ENCODE measurements at places on chromosomes 2 and 18.

DNA sequence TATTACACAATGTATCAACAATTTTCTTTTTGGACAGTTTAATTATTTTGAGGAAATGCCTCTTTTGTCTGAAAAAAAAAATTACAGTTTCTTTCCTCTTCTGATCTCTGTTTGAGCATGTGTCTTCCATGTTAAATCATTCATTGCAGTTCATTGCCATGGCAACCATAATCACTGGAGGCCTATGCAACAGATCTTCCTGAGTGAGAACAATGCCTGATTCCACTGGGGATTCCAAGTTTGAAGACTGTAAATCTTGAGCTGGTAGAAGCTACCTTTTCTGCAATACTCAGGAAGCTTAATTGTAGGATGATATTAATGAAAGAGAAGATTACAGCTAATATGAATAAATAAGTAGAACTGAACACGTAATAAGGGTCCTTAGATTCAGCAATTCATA, 721.4 kb upstream of the CNTNAP5 start:
- no peak for DNase-seq

DNA sequence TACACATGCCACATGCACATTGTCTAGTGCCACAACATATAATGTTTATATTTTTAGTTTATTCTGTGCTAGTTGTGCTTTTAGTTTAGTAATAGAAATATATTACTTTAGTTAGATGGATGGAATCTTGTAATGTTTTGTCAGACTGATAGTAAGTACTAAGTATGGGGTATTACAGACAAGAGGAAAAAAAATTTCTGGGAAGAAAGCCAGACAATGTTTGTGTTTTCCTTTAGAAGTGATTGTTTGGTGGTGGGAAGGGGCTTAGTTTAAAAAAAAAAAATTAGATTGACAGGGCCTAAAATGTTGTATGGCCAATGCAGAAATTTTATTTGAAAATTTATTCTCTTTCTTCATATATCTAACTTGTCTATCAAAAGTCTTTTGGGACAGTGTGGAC, 37.8 kb downstream of the ACVR2A start:
- no peak for DNase-seq

GRCh38 chr2:213545964-213546475, 261.8 kb downstream of the SPAG16 start:
- DNase-seq: no peak

DNA sequence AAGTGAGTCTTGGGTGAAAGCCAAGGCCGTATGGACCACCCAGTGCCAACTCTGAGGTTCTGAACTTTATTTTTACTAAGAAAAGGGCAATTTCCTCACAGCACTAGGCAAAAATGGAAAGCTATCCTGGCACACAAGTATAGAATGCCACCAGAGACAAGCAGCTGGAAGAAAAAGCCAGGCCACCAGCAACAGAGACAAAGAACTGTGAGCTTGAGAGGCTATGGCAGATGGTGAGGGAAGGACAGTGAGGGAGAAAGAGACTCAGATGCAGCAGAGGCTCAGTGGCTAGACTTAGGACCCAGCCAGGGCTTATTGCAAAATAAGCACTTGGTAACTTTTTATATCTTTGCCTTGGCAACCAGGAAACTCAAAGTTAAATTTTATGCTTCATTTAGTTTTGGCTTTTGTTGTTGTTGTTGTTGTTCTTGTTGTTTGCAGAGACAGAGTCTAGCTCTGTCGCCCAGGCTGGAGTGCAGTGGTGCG, 78.0 kb upstream of the BZW1 start:
- DNase-seq: no peak

DNA sequence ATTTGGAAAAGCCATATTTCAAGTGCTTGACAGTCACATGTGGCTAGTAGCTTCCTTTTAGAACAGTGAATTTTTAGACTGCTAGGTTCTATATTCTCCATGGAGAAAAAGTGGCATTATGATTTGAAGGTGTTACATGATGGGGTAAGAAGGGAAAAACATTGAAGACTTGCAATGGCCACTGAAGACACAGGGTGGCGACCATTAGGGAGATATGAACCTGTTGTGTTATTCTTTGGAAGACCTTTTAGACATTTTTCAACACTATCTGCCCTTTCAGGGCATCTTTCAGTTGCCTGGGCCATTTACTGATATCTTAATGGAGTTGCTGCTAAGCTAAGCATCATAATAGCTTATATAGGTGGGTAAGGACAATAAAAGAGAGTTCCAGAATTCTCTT, 1387.2 kb downstream of the SUCLG1 start:
- no peak for DNase-seq

- peak; percentile 75 for DNase-seq
Measured at GRCh38 chr2:43131051-43131889, 95.1 kb downstream of the ZFP36L2 start.

DNA sequence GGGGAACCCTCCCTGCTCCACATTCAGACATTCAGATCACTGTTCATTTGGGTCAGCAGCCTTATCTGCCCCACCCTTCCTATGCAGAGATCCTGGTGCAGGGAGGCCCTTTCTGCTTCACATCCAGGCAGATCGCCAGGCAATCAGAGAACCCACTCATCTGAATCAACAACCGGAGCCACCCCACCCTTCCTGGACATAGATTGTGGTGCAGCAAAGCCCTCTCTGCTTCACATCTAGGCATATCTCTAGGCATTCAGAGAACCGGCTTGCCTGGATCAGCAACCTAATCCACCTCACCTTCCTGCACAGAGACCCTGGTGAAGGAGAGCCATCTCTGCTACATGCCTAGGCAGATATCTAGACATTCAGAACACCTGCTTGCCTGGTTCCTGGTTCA, 184.5 kb upstream of the CNTNAP5 start:
- no peak for DNase-seq

GRCh38 chr2:130871843-130872740, 35.4 kb downstream of the ARHGEF4 start:
- DNase-seq: no peak

- DNase-seq: no peak
Measured at GRCh38 chr2:117859924-117860647, 45.6 kb downstream of the DDX18 start.

GRCh38 chr2:207635468-207636200, 10.4 kb upstream of the METTL21A start:
- no peak for DNase-seq

DNA sequence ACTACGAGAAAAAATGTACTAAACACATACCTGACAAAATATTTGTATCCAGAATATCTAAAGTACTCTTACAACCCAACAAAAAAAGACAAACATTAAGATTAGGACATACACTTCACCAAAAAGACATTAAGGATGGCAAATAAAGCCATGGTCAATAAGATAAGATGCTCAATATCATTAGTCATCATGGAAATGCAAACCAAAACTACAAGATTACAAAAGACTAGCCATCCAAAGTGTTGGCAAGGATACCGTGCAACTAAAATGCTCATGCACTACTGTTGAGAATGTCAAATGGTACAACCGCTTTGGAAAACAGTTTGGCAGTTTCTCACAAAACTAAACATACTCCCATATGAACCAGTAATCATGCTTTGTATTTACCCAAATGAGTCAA, 29.7 kb downstream of the MAP3K2 start:
- no peak for DNase-seq

- DNase-seq: no peak
Measured at GRCh38 chr18:78683191-78684010, 296.2 kb upstream of the SALL3 start.

GRCh38 chr2:60597346-60597745, 43.9 kb upstream of the BCL11A start:
- no peak for DNase-seq

DNA sequence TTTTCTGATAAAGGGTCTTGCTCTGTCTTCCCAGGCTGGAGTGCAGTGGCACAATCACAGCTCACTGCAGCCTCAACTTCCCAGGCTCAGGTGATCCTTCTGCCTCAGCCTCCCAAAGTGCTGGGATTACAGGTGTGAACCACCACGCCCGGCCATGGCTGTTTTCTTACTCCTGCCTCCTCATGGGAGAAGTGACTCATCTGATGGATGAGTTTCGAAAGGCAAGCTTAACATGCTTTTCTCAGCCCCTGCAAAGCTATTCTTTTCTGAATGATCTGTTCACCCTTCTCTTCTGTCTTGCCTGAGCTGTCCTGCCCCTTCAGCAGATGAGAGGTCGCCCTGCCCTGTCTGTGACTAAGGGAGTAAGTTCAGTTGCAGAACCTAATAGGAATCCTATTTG, 929 bp upstream of the CREG2 start:
- DNase-seq: no peak

Data from Karpas-422 (cell line).